Fibroblast of pulmonary artery (primary cell): ENCODE measurements at places on chromosomes 16 and 17.
A peak's percentile ranks its signal among the peaks of the same experiment; 100 is the strongest.

DNA sequence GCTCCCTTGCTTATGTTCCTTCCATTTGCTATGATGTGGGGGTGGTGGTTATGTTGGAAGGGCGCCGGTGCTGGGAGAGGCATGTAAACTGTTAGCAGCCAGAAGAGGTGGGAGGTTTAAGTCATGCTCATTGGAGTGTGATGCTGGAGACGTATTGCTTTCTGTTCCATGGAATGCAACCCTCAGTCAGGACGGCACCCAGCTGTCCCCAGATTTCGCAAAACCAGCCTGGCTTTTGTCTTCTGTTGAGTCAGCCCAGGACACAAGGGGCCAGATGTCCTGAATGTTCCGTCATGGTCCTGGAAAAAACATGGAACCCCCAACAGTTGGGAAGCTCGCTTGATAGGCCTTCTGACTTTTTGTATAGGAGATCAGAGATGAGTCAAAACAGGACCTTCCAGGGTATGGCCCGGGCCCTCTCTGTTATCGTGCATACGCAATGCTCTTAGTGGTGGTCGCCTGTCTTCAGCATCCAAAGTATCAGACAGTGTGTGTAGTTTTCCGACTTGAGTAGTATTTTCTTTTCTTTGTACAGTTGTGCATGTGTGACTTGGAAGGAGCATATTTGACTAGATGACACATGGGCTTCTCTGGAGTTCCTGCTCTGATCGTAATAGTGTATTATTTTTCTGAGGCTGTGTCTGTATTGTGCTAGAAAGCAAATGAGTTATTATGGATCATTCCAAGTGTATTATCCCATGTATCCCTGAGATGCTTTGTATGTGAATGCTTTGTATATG, 201.9 kb downstream of the SNX29 start:
- DNase-seq = peak; percentile 82

DNA sequence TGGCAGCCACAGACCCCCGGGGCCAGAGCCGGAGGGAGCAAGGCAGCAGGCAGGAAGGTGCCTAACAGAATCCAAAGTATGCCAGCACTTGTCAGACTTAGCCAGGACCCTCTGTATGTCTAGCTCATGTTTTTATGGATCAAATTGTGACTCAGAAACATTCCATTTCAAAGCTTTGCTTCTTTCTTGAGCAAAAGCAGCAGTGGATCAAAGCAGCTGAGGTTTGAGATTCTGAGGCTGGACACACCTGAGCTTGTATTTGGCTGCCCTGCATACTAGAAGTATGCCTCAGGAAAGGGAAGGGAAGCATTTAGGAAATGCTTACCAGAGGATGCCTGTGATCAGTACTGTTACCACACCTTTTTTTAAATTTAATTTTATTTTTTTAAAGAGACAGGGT, 5.7 kb upstream of the MYO1C start:
- DNase-seq = no peak

- DNase-seq = no peak
Measured at GRCh38 chr17:44965481-44966234, 2.4 kb downstream of the C1QL1 start.

GRCh38 chr16:50645563-50646220, 35.4 kb downstream of the SNX20 start:
- no peak for DNase-seq

GRCh38 chr16:65667011-65667578, 545.2 kb upstream of the CDH11 start:
- peak; percentile 55 for DNase-seq

GRCh38 chr17:58232707-58233156, 5.7 kb upstream of the LPO start:
- peak; percentile 88 for DNase-seq

GRCh38 chr16:3095869-3096268, 3.2 kb downstream of the ZSCAN10 start:
- DNase-seq = no peak

GRCh38 chr17:75695141-75695829, 26.0 kb upstream of the ITGB4 start:
- DNase-seq = no peak

GRCh38 chr17:47791025-47791424, 30.6 kb downstream of the OSBPL7 start:
- DNase-seq = no peak

GRCh38 chr17:79201119-79201518, 126.5 kb downstream of the ENGASE start:
- no peak for DNase-seq

GRCh38 chr17:32020943-32021614, 13.9 kb downstream of the LRRC37B start:
- no peak for DNase-seq

GRCh38 chr17:42798011-42798382, 507 bp downstream of the COA3 start:
- DNase-seq = no peak

DNA sequence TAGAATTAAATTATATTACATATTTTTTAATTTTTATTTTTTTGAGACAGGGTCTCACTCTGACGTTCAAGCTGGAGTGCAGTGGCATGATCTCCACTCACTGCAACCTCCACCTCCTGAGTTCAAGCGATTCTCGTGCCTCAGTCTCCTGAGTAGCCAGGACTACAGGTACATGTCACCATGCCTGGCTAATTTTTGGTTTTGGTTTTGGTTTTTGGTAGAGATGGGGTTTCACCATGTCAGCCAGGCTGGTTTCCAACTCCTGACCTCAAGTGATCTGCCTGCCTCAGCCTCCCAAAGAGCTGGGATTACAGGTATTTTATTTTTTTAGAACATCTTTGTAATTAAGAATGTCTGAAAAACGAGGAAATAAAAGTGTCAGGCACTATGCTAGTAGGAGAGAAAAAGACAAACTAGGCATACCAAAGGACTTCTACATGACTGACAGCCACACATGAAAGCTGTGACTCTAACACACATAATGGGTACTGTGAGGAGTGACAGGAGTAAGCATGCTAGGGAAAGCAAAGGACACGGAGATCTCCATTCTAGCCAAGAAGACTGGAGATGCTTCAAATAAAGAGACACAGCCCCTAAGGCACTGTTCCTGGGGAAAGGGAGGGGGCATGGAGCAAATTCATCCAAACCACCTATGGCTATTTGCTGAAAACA, 7.3 kb downstream of the GNA13 start:
- no peak for DNase-seq

GRCh38 chr17:78825696-78826095, 14.9 kb downstream of the USP36 start:
- no peak for DNase-seq

GRCh38 chr17:32275060-32276042, 9.7 kb downstream of the RHBDL3 start:
- DNase-seq = peak; percentile 73

- no peak for DNase-seq
Measured at GRCh38 chr16:55435387-55435786, 43.6 kb upstream of the MMP2 start.

GRCh38 chr17:3695723-3696411, at the start of gene P2RX5:
P2RX5 (minus strand) TSS chr17:3696155; CDS start chr17:3696005, 150 bp downstream.
- DNase-seq = no peak

- no peak for DNase-seq
Measured at GRCh38 chr17:5695480-5695879, 111.2 kb upstream of the NLRP1 start.

- DNase-seq = peak; percentile 8
Measured at GRCh38 chr17:44781551-44782325, 22.9 kb downstream of the ADAM11 start.

DNA sequence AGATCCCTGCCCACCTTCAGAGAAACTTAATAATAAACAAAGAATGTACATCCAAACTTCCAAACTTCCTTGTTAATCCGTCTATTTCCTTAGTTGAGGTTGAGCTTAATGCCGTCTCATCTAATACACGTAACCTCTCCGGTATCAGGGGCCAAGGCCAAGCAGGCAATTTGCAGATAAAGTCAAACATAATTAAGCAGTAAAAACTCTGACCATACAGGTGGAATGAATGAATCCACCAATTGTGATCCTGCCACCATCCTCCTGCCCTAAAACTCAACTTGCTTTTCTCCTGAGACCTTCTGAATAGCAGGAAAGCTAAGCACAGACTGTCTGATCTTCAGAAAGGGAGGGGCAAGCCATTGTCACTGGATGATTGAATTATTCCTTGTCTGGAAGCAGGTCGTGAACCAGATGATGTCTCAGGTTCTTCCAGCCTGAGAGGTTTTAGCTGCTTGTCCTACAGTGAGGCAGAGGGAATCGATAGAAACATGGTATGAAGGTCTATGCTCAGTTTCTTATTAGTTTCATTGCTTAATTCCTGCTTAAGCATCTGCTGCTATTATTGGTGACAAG, 1111.8 kb upstream of the EEF2KMT start:
- DNase-seq = no peak

GRCh38 chr17:1110541-1110861, 69.3 kb downstream of the ABR start:
- DNase-seq = no peak

GRCh38 chr16:69382421-69382820, 3.4 kb downstream of the TERF2 start:
- DNase-seq = no peak

DNA sequence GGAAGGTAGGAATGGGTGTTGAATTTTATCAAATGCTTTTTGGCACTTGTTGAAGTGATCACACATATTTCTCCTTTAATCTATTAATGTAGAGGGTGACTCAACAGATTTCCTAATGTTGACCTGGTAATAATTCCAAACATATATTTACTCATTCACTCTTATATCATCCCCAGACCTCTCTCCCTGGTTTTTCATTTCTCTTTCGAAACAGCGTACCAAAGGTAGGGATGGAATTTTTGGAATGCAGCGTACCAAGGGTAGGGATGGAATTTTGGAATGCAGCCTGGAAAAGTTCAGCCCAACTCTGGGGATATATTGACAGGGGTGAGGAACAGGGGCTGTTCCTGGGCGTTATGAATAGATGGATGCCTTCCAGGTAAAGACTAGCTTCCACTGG, 7.3 kb downstream of the KIF18B start:
- DNase-seq = peak; percentile 69

DNA sequence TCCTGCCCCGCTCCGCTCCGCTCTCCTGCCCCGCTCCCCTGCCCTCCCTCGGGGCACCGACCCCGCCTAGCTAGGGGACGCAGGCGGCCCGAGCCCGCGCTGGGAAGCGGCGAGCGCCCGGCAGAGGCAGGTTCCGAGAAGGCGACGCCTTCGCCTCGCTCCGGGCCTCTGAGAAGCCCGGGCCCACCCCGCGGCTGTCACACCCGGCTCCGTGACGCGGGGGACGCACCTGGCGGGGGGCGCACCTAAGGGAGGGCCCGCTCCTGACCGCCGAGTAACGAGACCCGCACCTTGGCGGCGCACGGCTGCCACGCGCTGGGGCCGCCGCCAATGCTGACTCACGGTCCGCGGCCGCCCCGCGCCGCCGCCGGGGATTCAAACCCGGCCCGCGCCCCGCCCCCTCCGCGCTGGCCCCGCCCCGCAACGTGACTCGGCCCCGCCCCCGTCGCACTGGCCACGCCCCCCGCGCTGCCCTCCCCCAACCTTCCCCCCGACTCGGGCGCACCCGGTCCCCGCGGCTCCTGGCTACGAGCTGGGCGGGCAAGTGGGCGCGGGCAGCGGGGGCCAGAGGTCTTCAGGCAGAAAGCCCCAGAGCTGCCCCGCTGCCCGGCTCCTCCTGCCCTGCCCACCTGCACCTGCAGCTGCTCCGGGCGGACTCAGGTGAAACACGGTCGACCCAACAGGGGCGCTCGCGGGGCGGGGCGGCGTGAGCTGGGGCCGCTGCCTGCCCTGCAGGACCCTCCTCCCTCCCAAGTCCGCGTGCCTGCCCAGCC, 27.8 kb downstream of the GNPTG start:
- peak; percentile 49 for DNase-seq

DNA sequence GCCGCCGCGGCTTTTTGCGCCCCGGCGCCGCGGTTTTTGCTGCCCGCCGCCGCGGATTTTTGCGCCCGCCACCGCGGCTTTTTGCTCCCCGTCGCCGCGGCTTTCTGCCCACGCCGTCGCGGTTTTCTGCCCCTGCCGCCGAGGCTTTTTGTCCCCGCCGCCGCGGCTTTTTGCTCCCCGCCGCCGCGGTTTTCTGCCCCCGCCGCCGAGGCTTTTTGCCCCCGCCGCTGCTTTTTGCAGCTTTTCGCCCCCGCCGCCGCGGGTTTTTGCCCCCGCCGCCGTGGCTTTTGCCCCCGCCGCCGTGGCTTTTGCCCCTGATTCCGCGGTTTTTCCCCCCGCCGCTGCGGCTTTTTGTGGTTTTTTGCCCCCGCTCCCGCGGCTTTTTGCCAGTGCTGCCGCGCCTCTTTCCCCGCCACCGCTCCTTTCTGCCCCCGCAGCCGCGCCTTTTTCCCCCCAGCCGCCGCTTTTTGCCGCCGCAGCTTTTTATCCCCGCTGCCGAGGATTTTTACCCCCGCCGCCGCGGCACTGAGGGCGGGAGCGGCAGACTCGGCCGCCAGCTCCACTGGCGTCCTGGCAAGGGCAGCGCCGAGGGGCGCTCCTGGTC, 518.6 kb upstream of the WSB1 start:
- DNase-seq = no peak

GRCh38 chr17:77153999-77154586, 13.3 kb downstream of the SEC14L1 start:
- DNase-seq = no peak

DNA sequence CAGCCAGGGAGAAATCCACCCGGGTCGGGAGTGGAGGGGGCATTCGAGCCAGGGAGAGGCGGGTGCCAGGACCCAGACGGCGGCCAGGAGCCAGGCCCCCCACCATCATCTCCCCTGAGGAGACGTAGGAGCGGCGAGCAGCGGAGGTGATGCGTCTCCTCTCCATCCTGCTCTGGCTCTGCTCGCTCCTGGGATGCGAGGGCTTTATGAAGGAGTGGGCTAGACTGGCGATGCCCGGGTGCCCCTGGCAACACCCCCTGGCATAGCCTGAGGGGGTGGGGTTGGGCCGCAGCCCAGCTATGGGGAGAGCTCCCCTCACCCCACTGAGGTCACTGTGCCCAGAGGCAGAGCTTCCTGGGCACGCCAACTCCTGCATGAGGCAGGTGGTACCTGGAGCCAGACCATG, at the start of gene GFAP:
TSS of gene GFAP (minus strand) at position 180 of the 406 bp plus-strand sequence. CDS start at position 166, 14 bp downstream.
- DNase-seq = no peak

DNA sequence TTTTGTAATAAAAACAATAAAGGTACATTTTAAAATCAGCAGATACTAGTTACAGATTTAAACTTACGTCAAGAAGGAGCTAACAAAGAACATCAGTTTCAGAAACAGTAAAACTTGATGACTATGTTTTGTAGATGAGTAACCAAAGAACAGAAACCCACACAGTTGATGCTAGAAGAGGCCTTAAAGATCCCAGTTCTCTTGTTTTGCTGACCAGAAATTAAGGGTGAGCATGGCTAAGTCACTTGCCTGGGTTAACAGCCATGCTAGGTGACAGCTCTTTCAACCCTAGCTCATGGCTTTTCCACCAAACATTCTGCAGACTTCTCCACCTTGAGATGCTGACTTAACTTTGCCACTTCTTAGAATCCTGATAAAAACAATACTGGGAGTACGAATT, 26.4 kb downstream of the STX8 start:
- no peak for DNase-seq

- no peak for DNase-seq
Measured at GRCh38 chr17:53942436-53942835, 119.7 kb downstream of the KIF2B start.

- DNase-seq = peak; percentile 40
Measured at GRCh38 chr17:41835800-41836549, at the start of gene NT5C3B. NT5C3B (minus strand) TSS chr17:41836232; CDS start chr17:41836193, 39 bp downstream.

GRCh38 chr16:47611042-47611441, 149.9 kb downstream of the PHKB start:
- no peak for DNase-seq

GRCh38 chr17:5045496-5045895, 10.3 kb upstream of the SLC52A1 start:
- DNase-seq = no peak

- peak; percentile 91 for DNase-seq
Measured at GRCh38 chr16:67884684-67885083, at the start of gene NRN1L. NRN1L (plus strand) TSS chr16:67884885; CDS start chr16:67884904, 19 bp downstream.

GRCh38 chr16:72066747-72067146, 3.7 kb downstream of the HPR start:
- peak; percentile 64 for DNase-seq
